COR-L47 (cell line): ENCODE measurements at places on chromosomes 12 and 14.

DNA sequence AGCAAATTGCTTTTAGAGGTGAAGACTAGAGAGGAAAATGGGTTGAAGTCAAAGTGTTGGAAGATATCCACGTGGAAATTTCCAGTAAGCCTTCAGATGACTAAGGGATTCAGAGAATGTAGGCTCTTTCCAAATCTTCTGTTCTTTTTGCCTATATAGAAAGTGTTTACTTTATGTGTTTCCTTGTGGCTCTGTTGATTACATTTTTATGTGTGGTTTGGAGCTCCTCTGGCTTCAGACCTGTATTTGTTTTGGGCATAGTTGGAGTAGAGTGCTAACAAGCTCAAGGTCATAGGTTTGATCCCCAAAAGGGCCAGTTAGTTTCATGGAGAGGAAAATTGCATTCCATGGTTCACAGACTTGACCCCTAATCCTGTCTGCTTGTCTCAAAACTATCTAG lies 91.9 kb downstream of the IGF1 start:
- DNase-seq = no peak

- no peak for DNase-seq
These were observed 53.8 kb downstream of the FZD10 start for GRCh38 chr12:130216031-130216430.

DNA sequence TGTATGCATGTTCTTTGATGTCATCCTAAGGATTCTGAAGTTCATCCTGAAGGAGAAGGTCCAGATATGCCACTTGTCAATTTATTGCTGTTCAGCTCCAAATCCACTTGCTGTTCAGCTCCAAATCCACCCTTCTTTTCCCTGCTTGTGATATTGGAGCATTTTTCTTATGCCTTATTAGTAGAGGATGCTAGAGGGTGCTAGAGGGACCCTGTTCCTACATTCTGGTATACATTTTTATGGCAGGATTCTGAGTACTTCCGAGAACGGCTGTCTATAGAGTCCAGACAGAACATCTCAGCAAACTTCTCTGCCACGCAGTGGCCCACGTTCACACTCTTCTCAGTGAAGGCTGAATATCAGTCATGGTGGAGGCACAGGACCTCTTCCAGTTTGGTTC lies 406.7 kb downstream of the NOVA1 start:
- no peak for DNase-seq

DNA sequence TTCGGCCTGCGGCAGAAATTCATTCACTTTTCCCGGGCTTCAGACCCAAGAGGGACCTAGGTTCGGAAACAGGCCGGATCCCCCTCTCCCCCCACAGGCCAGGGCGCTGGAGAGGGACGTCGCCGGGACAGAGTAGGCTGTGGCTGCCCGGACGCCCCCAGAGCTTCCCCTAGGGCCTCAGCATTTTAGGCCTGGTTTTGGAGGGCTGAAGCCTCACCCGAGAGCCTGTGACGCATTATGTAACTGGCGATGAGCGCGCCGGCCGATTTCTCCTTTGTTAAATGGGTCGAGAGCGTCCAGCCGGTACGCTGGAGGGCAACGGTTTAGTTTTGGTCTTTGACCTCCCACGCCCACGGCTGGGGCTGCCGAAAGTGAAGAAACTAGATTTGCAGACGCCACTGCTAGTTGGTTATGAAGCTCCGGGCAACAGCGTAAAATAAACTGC lies 657 bp downstream of the PEBP1 start:
- no peak for DNase-seq

- DNase-seq = no peak
These were observed 1.6 kb downstream of the AGAP2 start for GRCh38 chr12:57736741-57737466.
